ENCODE measurements at places on chromosomes 11 and 22.

DNA sequence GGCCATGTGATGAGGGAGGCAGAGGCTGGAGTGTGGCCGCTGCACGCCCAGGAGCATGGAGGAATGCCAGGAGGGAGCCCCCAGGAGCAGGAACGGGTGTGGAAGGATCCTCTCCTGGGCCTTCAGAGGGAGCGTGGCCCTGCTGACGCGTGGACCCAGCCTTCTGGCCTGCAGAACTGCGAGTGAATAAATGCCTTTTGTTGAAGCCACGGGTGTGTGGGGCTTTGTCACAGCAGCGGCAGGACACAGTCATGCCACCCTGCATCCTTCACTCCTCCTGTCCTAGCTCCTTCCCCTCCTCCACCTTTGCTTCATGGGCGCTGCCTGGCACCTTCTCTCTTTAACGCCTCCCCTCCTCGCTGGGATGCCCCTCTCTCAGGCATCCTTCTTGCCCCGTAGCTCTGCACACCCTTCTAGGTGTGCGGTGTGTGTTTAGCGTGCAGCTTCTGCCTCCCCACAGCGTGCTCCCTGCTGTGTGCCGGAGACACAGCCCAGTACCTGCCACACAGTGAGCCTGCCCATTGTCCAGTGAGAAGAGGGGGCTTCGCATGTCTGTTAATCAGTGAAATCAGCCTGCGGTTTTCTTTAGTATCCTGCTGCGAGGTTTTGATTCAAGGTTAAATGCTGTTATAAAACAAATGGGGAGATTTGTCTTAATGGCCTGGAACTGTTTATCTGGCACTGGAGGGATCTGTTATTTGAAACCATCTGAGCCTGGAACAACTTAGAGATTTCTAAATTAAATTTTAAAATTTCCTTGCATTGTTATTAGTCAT lies 459.6 kb downstream of the TBC1D22A start:
- DNase-seq: no peak

GRCh38 chr11:43690929-43691725 lies 10.6 kb downstream of the HSD17B12 start:
- DNase-seq: no peak

- DNase-seq: no peak
Observed at GRCh38 chr11:29334776-29335130, 682.1 kb downstream of the KCNA4 start.

- no peak for DNase-seq
Observed at GRCh38 chr11:20617346-20618005, 18.1 kb downstream of the SLC6A5 start.

DNA sequence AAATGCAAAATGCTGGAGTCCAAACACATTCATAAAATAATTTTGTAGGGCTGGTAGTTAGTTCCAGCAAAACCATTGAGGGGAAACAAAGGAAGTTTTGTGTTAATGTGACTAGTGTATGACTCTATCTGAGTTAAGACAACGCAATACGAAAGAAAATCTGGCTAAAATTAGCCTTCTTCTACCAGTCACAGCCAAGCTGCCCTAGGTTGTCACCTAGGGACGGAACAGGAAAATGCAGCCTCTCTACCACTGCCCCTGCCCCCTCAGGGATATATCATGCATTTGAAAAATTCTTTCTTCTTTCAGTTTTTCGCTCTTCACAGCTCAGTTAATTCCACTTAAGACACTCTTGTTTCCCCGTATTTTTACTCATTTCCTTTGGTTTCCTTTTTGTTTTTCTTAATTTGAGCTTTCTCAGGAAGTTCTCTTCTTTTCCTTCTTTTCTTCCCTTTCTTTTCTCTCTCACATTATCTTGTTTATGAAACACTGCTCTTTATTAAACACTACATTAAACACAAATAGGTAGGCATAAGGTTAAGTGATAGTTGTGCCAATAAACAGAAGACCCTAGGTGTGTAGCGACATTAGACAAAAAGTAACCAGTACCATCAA lies 30.6 kb downstream of the KIRREL3 start:
- DNase-seq: peak; percentile 23

- DNase-seq: no peak
Observed at GRCh38 chr11:123076484-123076883, 14.5 kb upstream of the HSPA8 start.

DNA sequence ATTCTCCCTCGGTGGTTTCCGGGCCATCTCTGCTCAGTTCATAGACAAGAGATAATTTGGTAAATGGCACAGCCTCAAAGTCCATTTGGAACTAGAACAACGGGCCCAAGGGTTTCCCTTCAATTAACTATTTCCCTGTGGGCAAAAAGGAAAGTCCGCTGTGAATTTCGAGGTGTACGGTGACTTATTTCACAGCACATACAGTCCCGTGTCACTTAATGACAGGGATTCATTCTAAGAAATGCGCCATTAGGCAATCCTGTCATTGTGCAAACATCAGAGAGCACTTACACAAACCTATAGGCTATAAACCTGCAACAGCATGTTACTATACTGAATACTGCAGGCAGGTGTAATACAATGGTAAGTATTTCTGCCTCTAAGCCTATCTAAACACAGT lies 551.6 kb downstream of the OPCML start:
- no peak for DNase-seq

DNA sequence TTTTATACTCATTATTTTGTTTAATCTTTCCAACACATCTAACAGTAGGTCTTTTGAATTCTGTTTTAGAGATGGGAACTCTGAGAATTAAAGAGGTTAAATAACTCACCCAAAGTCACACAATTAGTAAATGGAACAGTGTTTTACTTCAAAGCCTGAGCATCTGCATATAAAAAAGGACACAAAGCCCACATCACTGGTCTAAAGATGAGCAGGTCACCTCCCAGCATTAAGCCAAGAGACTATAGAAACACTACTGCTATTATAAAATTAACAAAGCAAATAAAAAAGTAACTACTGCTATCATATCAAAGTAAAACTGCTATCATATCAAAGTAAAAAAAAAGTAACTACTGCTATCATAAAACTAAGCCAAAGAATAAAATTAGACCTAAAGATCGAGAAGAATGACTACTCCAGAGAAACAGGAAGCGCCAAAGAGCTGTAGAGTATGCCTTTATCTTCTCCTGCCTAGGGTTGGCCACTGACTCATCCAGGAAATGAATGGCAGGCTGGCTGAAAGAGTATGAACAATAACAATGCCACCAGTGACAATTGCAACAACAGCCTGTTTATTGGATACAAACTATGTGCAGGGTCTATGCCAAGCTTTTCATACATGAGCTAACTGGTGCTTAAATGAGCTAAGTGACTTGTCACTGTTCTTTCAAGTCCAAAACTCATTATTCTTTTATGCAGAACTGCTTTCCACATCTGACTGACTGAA lies 1153.0 kb upstream of the TENM4 start:
- peak; percentile 3 for DNase-seq

- no peak for DNase-seq
Observed at GRCh38 chr11:110654456-110654855, 57.8 kb downstream of the ARHGAP20 start.

- no peak for DNase-seq
Observed at GRCh38 chr11:85385547-85385946, 241.6 kb downstream of the DLG2 start.

DNA sequence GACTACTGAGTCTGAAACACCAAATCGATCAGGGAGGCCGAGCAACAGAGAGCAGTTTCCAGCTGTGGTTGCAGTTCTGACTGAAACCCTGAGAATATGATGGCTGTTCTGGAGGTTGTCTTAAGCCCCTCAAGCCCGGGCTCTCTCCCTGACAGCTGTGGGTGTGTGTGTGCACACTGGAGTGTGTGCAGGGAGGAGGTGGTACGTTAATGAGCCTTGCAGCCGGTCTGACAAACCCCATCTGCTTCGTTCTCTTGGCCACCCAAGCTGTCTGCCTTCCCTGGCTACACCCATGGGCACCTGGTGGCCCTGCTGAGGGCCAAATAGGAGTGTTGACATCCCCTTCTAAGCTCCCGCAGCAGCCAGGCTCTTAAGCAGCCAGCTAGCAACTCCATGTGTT lies 189.8 kb downstream of the KIRREL3 start:
- DNase-seq: no peak

DNA sequence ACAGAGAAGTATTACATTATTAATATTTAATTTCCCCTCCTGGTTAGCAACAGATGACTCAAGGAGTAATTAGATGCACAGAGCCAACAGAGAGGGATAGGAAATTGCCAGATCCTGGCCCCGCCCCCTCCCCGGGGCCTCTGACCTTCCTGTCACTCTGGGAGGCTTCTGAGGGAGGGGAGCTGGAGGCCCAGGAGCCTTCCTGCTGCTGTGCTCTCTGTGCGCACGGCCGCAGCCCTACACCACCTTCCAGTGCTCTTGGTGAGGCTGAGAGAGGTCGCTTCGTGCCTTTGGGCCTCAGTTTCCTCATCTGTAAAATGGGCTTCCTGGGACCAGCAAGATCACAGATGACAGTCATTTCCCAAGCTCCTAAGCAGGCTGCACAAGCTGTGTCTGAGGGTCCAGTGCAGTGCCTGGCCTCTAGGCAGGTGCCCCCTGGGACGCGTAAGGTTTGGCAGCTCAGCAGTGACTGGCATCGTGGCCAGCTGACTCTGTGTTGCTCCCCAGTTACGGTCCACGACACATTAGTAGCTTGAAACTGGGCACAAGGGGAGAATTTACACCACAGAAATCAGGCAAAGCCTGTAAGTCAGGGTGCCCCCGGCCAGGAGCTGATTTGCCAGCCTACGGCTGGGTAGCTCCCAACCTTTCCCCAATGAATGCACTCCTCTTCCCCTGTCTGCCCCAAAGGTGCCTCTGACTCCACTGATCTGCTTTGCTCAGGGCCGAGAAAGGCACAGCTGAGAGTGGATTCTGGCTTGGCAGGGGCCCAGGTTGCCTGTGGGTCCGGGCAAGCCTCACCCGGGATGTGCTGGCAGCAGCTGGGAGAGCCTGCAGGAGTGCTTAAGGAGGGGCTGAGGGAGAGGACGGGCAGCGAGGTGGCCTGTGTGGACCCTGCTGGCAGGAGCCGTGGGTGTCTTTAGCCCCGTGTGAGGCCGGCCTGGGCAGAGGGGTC lies 2.3 kb downstream of the ADORA2A start:
- no peak for DNase-seq

DNA sequence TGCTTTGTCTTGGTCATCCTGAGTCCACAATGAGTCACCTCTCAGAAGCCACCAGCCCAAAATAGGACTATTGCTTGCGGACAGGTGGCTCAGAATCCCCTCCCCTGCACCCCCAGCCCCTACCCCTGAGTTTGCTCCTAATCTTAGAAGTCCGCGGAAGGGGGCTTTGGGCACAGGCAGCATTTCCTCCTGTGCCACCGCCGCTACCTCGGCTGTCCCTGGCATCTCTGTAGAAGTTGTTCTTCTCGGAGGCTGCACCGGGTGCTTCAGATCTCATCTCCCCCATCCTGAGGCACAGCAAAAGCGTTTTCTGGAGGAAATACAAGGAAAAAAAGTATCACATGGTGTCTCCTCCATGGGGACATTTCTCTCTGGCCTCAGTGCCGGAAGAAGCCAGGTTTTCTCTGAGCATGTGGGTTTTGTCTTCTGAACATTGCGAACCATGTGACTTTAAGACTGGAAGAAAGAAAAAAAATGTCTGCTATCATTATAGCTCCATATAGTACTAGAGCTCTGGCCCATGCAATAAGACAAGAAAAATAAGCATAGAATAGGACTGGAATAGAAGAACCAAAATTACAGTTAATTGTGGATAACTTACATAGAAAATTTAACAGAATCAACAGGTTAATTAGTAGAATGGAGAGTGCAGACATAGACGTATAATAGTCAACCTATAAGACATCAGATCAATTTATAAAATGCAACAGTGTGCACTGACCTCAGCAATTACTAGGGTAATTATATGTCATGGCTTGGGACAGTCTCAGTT lies 63.2 kb downstream of the SHISAL1 start:
- DNase-seq: no peak

DNA sequence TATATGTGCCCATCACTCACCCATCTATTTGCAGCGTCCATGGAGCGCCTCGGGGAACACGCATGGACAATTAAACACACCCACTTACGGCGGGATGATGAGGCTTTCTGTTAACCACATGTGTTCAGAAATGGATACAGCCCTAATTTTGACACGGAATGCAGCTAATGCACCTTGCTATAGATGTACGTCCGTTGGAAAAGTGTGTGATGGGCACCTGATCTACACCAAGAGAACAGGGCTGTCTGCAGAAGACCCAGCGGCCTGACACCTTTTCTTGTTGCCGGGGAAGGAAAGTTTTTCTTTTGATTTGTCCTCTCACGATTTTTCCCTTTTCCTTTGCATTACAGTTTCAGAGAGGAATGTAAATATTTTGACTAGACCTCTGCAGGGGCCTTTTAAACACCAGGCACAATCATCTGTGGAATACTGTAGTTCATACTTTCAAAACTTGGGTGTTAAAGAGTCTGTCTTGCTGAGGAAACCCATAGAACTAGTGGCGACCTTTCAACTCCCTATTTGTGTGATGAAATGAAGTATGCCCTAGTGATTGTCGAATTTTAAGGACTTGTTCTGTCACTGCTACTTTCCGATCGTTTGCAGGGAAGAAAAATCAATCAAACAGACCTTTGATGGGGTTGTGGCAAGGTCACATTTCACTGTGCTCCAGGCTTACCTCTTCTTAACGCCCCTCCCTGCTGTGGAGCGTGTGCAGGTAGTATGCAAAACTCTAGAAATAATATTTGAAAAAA lies 16.5 kb upstream of the PAX6 start:
- peak; percentile 46 for DNase-seq

DNA sequence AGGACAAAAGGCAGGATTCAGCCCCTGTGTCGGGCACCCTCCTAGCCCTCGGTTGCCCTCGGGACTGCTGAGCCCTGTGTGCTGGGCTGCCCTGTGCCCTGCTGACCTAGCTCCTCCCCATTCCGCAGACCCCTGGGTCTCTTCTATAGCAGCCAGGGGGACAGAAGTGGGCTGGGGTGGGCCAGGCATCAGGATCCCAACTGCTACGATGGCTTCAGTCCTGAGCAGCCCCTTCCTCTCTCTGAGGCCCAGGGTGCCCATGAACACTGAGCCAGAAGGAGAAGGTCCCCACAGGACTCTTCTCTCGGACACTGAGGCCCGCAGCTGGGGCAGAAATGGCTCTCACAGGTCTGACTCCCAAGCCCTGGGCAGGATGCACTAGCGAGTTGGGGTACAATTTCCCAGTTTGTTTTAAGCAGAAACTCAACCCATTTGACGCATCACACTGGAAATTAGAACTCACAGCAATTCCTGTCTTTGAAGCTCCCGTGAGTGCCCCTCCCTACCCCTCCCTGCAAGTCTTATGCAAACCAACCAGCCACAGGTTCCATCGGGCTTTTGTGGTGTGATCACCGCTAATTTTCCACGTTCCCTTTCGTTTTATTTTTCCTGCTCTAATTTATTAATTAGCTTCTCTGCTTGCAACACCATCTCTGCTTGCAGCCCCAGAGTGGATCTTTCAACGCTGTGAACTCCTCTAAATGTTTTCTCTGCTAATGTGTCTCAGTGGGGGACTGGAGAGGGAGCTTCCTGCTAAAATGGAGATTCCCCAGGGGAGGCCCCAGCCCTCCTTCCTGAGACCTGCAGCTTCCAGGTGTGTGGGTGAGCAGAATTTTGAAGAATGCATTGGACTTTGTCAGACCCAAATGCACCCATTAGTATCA lies 56.7 kb downstream of the PHF21B start:
- no peak for DNase-seq

- DNase-seq: no peak
Observed at GRCh38 chr22:20889025-20889704, 28.0 kb upstream of the CRKL start.
